ENCODE measurements at places on chromosomes 3 and 15. TPM values are rescaled to one million over a fixed set of nuclear protein-coding genes. Genes with fewer than 3 reads are reported as not detected.

Gene GPR27
- total RNA-seq = not detected

Gene RGMA
- under 0.01 TPM for total RNA-seq

Gene PLSCR2
- total RNA-seq = 0.18 TPM

Gene ONECUT1
- not detected for total RNA-seq

Gene SPESP1
- total RNA-seq = 1.0 TPM

Gene KCNH8
- total RNA-seq = not detected

Gene PYGO1
- total RNA-seq = 0.27 TPM

Gene PLSCR4
- 94.1 TPM for total RNA-seq

Gene SLC27A2
- not detected for total RNA-seq

Gene CHL1
- total RNA-seq = not detected

Gene COL6A6
- total RNA-seq = 0.09 TPM

Gene GOLGA8S
- 0.09 TPM for total RNA-seq
